Stimulated activated CD4-positive, alpha-beta T cell treated with anti-CD3 and anti-CD28 coated beads, TNF-alpha, amount 100 ng/mL, for 4 hours (primary cell): ENCODE measurements at places on chromosomes 5 and 9.

GRCh38 chr5:22596404-22596970, 256.7 kb downstream of the CDH12 start:
- no peak for DNase-seq

GRCh38 chr5:172362755-172363154, 79.2 kb upstream of the UBTD2 start:
- no peak for DNase-seq

DNA sequence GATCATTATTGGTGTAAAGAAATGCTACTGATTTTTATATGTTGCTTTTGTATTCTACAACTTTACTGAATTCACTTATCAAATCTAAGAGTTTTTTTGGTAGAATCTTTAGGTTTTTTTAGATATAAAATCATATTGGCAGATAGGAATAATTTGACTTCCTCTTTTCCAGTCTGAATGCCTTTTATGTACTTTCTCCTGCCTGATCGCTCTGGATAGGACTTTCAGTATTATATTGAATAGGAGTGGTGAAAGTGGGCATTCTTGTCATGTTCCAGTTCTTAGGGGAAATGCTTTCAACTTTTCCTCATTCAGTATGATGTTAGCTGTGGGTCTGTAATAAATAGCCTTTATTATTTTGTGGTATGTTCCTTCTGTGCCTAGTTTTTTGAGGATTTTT, 8.3 kb downstream of the AHRR start:
- no peak for DNase-seq

- DNase-seq, result no peak
Observed at GRCh38 chr9:37025071-37025822, 8.8 kb downstream of the PAX5 start.

GRCh38 chr9:131609099-131609830, 63.9 kb downstream of the PRRT1B start:
- DNase-seq, result no peak

DNA sequence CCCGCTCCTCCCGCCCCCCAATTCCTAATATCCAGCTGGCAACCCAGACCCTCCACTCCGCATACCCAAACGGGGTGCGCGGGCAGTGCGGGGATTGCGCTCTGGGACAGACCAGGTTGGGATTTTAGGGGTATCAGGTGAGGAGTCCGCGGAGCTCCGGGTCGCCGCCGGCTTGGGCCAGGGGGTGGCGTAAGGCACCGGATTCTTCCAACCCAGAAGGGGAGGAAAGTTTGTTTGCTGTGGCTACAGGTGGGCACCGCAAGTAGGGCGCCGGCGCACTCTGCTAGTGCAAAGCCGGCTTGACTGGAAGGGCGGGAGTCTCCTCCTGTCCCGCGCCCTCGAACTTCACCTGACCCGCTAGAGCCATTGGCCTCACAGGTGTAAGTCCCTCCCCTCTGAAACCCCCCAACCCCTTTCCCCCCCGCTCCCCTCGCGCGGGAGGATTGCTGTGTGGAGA, 709 bp downstream of the IQGAP2 start:
- no peak for DNase-seq

GRCh38 chr9:114449236-114449635, 56.0 kb downstream of the WHRN start:
- DNase-seq, result no peak

DNA sequence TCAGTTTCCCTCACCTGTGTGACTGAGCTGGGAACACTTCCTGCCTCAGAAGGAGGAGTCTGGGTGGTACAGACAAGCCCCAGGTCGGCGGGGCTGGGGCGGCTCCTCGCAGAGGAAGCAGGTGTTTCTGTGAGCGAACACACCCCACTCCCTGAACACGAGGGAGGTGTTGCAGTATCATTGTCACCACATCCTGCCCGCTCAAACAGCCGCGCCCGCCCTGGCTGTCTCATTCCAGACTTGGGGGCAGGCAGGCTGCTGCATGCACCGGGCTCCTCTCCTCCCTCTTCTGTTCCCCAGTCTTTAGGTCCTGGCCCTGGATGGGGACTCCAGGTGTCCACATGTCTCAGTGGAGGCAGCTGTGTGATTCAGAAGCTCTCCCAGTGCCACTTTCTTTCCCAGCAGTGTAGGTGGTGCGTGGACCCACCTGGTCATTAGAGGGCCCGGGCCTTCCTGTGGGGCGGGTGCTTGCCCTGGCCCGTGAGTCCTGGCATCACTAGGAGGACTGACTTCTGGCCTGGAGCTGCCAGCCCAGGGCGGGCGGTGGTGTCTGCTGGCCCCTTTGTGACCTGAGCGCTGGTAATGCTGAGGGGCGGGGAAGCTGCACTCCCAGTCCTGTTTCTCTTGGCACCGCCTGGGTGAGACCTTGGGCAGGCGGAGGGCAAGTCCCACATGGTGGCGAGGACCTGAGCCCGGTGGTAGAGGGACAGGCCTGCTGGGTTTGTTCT, 18.3 kb upstream of the PHYHD1 start:
- peak; percentile 62 for DNase-seq

GRCh38 chr5:5419291-5420210, 2.9 kb upstream of the ICE1 start:
- no peak for DNase-seq

DNA sequence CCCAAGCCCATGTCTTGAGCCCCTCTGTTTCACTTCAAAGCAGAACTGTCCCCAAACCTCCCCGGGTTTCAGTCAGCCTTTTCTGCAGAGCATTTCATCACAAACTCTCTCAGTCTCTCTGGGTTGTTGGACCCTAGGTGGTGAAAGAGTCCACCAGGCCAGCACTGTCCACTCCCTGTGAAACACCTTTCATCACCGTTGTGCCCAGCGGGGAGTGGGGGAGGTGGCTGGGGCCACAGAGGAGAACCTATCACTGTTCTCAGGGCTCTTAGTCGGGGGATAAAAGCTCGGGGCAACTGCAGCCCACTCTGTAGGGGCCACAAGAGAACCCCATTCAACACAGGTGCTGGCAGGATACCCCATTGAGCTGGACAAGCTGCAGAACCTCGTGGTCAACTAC, 5.4 kb upstream of the RABL6 start:
- no peak for DNase-seq

DNA sequence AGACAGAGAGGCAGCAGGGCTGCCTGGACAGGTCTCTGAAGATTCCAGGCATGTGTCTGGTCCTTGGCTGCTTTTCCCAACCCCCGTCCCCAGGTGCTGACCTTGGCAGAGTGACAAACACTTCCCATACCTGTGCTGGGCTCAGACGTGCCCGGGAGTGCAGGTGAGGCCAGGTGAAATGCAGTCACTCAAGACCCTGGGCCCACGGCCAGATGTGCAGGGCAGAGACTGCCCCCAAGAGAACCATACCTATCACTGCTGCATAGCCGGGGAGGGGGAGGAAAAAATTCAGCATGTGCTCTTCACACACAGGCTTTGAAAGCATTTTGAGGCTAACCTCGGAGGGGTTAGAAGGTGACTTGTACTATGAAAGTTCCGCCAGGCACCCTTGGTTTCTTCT, 22.6 kb downstream of the CCNJL start:
- no peak for DNase-seq

- no peak for DNase-seq
Observed at GRCh38 chr5:35963381-35963843, 25.0 kb upstream of the CAPSL start.

DNA sequence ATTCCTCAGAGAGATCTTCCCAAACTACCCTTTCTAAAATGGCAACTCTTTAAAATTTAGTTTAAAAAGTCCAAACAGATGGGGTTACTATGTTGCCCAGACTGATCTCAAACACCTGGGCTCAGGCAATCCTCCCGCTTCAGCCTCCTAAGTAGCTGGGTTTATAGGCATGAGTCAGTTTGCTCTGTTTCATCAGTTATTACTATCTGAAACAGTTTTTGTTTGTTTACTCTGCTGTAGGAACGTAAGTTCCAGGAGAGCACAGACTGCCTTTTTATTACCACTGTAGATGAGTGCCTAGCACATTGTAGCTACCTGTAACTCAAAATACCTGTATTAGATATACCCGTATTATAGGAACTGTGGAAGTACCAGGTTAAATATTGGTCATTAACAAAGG, 89.4 kb downstream of the UHRF2 start:
- no peak for DNase-seq

- DNase-seq, result no peak
Observed at GRCh38 chr9:5870691-5871090, 20.0 kb upstream of the MLANA start.

- no peak for DNase-seq
Observed at GRCh38 chr9:79660615-79661014, 88.8 kb downstream of the TLE4 start.
